Stimulated activated CD4-positive, alpha-beta T cell treated with anti-CD3 and anti-CD28 coated beads, Interleukin-15, amount 100 ng/mL, for 1 hour (primary cell): ENCODE measurements at places on chromosomes 12 and 14.
A peak's percentile ranks its signal among the peaks of the same experiment; 100 is the strongest.

GRCh38 chr12:121697093-121697698 is 15.4 kb upstream of the TMEM120B start:
- no peak for DNase-seq

GRCh38 chr12:41122894-41123293 is 65.2 kb upstream of the PDZRN4 start:
- DNase-seq = no peak

DNA sequence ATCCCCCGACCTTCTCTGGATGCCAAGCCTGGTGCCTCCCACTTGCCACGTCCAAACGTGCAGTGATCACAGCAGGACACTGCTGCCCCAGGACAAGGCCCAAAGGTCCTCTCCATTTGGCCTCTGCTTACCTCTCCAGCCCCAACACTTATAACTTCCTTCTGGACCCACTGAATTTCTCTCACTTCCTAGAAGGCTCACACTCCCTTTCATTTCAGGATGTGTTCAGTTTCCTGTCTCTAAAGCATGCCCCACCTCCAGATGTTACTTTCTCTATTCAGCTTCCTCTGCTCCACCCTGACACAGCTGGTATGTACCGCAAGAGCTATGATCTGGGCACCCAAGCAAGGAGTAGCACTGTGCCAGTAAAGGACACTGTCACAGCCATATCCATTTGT is 33.0 kb downstream of the CDKL1 start:
- DNase-seq = no peak

DNA sequence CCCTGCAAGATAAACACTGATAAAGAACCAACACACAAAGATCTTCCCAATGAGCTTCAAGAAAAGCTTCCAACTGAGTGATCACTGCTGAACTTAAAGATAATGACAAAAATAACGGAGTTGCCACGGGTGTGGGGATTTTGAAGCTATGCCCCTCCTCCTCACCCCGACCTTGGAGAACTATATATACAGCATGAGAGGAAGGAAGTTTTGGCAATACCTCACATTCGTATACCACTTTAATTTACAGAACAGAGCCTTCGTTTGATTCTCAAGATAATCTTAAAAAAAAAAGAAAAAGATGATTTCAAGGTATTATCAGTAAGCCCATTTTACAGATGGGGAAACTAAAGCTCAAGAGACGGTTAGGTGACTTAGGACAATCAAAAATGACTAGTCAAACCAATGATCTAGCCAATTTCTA is 715 bp downstream of the NEK9 start:
- DNase-seq = no peak

- no peak for DNase-seq
Observed at GRCh38 chr14:60346706-60347105, 97.7 kb downstream of the PPM1A start.

GRCh38 chr12:53345486-53346188 is 9.5 kb upstream of the SP7 start:
- DNase-seq = no peak

GRCh38 chr12:131834798-131835615 is 6.8 kb downstream of the MMP17 start:
- no peak for DNase-seq

- DNase-seq = no peak
Observed at GRCh38 chr12:45634273-45634917, 95.1 kb upstream of the ARID2 start.

GRCh38 chr12:7180685-7181084 is 8.8 kb upstream of the PEX5 start:
- DNase-seq = no peak

DNA sequence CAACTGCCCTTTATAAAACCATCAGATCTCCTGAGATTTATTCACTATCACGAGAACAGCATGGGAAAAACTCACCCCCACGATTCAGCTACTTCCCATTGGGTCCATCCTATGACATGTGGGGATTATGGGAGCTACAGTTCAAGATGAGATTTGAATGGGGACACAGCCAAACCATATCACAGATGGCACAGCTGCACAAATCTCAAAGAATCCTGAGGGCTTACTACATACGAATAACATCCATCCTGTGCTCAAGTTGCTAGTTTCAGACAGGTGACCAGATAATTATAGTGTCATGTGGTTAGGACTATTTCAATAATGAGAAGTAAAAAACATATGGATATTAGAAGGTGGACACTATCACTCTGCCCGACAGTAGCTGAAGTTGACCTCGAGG is 211.2 kb downstream of the NUAK1 start:
- no peak for DNase-seq

DNA sequence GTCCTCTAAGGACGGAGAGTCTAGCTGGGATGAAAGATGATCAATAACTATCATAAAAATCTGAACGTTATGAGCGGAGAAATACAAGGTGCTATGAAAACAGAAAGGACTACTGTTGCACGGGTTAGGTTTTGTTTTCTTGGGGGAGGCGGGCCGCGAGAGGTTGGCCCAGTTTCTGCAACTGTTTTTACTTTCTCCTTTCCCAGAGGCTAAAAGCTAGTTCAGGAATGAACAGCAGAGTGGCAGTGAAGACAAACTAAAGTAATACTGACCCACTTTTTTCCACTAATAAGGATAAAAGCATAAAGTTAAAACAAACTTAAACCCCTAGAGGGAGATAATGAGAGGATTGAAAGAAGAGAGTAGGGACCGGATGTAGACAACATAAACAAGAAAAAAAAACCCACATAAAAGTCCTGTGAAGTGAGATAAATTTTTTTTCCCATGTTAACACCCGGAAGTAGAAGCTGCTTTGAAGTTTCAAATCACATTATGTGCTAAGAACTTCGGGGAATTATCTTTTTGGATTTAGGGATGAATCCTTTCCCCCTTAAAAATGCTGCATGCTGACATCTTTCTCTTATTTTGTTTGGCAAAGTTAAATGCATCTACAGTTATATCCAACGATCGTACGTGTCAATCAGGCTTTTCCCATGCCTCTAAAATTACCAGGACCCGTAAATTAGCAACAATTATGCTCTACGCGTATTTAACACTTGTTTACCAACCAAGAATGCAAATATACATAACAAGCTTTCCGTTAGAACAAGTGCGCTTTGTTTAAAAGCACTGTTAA is 1.0 kb upstream of the CDK17 start:
- DNase-seq = no peak

GRCh38 chr14:99393059-99393655 is 87.5 kb downstream of the SETD3 start:
- DNase-seq = no peak

DNA sequence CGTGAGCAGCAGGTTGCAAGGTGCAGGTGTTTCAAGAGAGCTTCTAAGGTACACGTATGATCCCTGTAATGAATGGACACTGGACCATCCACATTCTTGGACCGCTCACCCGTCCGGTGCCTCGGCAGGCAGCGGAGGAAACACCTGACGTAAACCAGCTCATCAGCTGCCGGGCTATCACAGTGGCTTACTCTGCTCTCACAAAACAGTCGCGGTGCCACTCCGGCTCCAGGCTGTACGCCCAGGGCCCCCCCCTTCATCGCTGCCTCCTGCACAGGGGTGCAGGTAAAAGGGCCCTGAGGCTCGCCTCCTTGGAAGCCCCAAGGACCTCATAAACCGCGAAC is 436 bp downstream of the VPS33A start:
- peak; percentile 8 for DNase-seq

- DNase-seq = no peak
Observed at GRCh38 chr14:67917006-67917405, 97.4 kb downstream of the RAD51B start.

GRCh38 chr12:96456265-96456974 is 33.0 kb upstream of the CFAP54 start:
- DNase-seq = no peak

DNA sequence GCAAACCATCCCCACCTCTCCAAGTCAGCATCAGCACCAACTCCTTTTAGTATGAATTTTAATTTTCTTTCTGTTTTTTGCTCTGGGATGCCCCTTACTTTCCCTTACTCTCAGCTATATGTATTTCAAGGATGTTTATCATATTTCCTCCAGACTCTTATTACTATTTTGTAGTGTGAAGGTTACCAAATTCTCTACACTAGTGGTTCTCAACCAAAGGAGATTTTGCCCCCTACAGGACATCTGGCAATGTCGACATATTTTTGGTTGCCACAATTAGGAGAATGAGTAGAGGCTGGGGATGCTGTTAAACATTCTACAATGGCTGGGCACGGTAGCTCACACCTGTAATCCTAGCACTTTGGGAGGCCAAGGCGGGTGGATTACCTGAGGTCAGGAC is 29.1 kb upstream of the SOS2 start:
- no peak for DNase-seq

- no peak for DNase-seq
Observed at GRCh38 chr14:24147761-24148428, 597 bp downstream of the RNF31 start.

- no peak for DNase-seq
Observed at GRCh38 chr14:78829274-78829673, 659.1 kb downstream of the NRXN3 start.

- no peak for DNase-seq
Observed at GRCh38 chr12:131832321-131833231, 4.4 kb downstream of the MMP17 start.

DNA sequence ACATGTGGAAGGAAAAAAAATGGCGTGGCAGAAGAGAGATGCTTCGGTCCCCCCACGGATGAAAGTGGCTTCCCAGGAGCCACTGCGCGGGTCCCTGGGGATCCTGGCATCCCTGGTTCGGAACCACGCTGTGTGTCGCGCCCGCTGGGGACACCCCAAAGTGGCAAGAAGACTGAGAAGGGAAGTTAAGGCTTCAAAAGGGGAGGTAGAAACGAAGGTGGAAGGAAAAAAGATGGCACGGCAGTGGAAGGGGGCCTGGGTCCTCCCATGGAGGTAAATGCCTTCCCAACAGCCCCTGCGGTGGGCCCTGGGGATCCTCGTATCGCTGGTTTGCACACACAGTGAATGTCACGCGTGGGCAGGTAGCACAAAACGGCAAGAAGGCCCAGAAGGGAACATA is 281.7 kb downstream of the ALG10 start:
- DNase-seq = no peak

- peak; percentile 18 for DNase-seq
Observed at GRCh38 chr14:61388173-61388975, 67.0 kb downstream of the PRKCH start.

- no peak for DNase-seq
Observed at GRCh38 chr12:51128919-51129318, 44.0 kb downstream of the TFCP2 start.

- DNase-seq = no peak
Observed at GRCh38 chr12:20800160-20800559, 10.3 kb upstream of the SLCO1B3 start.

DNA sequence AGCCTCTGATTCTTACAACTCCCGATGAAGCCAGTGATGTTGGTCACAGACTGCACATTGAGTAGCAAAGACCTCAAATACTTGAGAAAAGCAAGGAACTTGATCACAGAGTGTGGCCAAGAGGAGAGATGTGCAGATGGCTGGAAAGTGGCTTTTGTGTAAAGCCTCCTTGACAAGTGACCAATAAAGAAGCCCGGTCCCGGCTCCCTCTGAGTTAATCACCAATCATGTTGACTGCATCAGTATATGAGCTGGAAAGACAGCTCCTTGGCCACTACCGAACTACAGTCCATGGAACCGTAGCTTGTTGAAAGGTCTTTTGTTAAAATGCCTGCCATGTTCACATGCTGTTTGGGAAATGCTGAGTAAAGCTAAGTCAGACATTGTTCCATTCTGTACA is 23.7 kb upstream of the SERPINA6 start:
- DNase-seq = no peak

DNA sequence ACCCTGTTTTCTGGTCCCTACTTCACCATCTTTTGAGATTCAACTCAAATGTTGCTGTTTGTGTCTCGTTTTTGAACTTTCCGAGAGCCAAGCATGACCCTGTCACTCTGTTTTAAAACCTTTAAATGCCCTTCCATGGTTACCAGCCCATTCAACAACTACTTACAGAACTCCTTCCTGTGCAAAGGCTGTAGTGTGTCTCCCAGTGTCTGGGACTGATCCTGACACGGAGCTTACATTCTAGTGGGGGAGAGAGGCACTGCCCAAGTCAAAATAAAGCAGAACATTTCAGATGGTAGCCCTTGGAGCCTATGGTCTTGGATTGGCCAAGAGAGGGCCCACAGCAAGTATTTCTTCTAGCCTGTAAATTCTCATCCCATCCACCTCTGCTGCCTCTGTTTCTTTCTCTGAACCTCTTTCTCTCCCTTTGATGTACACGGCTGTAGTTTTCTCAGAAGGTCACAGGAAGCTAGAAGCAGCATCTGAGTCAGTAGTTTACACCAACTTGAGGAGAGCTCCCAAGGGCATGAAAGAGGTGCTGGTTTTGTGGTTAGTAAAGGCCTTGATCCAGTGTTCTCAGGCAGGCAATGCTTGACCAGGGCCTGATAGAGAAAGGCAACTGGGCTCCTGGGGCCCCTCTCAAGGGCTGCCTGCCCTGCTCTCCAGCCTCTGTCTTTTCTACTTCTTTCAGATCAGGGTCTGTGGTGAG is 42.3 kb upstream of the SLC24A4 start:
- no peak for DNase-seq

DNA sequence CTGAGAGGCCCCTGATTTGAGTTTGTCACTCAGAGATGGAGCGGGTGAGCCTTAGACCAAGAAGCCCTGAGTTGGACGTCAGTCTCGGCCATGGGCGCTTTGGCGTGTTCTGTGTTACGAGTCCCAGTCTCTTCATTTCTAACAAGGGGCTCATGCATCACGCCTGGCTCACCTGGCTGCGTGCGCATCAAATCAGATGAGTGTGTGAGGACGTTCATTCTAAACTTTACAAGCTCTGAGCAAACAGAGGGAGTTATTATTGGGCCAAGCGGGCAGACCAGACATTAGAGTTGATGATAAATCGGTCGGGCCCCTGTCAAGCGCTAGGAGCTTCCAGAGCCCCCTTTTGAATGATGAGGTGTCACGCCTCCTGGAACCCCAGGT is 117.2 kb downstream of the CALM1 start:
- DNase-seq = no peak

DNA sequence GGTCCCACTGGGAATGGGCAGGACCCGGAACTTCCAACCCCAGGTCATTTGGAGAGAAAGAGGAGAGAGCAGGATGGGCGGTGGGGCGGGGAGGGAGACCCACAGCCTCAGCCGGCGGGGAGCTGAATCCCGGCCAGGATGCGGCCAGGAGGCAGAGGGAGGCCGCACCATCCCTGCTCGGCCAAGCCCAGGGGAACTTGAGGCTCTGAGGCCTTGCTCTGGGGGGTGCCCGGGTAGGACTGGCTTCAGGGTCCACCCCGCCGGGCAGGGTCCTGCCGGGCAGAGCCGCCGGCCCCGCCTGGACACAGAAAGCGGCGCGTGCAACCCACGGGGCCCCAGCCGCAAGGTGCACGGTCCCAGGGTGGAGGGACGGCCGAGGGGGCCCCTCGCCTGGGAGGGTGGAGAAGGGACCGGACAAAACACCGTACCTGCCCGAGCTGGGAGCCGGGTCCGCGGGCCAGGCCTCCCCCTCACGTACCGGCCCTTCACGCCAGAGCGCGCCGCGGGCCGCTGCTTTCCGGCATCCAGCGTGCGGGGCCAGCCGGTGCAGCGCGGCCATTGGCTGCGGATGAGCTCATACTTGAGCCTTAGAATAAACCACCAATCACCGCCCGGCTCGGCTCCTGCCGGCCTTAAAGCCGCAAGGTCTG is at the start of gene RPS6KL1:
TSS of gene RPS6KL1 (minus strand) at position 509 of the 650 bp plus-strand sequence. CDS start 1,719 bp downstream, outside the sequence.
- peak; percentile 22 for DNase-seq
